Retina (tissue), 1 donor: ENCODE measurements at places on chromosomes 12 and 14.

DNA sequence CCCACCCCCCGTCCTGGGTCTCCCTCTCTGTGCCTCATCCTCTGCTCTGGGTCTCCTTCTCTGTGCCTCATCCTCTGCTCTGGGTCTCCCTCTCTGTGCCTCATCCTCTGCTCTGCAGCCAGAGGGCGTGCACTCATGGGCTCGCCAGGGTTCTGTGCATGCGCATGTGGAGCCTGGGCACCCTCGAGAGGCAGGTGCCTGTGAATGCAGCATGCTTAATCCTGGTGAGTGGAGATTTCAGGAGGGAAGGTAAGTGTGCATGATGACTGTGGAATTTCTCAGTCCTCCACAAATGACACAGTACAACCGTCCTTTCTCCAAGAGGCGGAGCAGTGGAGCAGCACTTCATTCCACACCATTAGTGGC is 65.2 kb downstream of the EP400 start:
- no peak for DNase-seq

DNA sequence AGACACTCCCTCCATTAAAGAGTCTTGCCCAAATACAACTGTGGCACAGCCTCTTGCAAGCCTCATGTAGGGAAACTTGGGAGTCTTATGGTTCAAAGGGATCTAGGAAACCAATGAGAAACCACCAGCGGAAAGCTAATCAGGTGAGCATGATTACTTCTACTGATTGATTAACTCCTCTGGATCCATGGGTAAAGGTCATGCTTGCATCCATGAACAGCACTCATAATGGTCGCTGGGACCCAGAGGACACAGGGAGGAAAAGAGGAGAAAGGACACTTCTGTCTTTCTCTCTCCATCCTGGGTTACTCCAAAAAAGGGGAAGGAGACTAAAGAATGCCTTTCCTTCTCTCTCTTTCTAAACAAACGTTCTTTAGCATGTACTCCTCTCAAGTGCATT is 1397.2 kb downstream of the LRFN5 start:
- DNase-seq: no peak

GRCh38 chr14:48936362-48936761 is 649.8 kb downstream of the RPS29 start:
- no peak for DNase-seq

GRCh38 chr12:100995771-100996170 is 201.2 kb downstream of the ANO4 start:
- DNase-seq: no peak

GRCh38 chr14:91298576-91298975 is 54.1 kb upstream of the GPR68 start:
- DNase-seq: no peak
